ENCODE measurements at places on chromosomes 13 and 19.

DNA sequence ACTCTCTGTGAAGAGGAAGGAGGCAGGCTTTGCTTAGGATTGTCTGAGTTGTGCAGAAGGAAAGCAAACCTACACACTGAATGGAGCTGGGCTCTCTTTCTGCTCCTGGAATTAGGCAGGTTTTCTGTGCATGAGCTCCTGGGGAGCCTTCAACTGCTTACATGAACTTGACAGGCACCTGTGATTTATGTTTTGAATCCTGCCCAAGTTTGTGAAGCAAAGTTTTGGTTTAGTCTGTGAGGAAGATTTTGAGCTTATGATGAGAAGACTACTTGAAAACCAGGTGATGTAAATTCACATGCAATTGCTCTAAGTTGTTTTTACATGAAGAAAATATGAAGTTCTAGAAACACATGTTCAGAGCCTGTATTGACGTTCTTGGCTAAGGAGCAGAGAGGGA lies 109.0 kb downstream of the SLAIN1 start:
- DNase-seq, result no peak

DNA sequence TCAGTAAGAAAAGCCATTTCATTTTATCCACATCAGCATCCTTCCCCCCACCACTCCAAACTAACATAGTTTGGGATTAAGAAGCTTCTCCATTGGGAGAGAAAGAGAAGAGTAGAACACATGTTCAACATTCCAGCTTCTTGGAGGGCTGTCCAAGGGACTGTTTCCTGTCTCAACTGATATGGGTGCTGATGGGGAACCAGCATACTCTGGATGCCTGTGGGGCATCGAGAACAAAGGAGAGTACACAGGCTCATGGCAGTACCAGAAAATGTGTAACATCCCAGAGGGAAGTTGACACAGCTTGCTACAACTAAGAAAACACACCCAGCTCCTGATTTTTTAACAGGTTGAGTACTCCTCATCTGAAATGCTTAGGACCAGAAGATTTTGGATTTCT lies 24.7 kb downstream of the SUCLA2 start:
- DNase-seq, result no peak

- no peak for DNase-seq
These were observed 8.3 kb downstream of the LGI4 start for GRCh38 chr19:35126624-35126959.

DNA sequence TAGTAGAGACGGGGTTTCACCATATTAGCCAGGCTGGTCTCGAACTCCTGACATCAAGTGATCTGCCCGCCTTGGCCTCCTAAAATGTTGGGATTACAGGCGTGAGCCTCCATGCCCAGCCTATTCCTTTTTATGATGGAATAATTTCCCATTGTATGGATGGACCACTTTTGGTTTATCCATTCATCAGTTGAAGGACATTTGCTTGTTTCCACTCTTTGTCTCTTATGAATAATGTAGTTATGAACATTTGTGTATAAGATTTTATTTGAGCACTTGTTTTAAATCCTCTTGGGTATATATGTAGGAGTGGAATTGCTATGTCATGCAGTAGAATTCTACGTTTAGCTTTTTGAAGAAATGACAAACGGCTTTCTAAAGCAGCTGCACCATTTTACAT lies 23.3 kb downstream of the FBXO27 start:
- no peak for DNase-seq

- no peak for DNase-seq
These were observed at the start of gene TARM1 for GRCh38 chr19:54081032-54081431. TARM1 (minus strand) TSS chr19:54081365; CDS start chr19:54081340, 25 bp downstream.

DNA sequence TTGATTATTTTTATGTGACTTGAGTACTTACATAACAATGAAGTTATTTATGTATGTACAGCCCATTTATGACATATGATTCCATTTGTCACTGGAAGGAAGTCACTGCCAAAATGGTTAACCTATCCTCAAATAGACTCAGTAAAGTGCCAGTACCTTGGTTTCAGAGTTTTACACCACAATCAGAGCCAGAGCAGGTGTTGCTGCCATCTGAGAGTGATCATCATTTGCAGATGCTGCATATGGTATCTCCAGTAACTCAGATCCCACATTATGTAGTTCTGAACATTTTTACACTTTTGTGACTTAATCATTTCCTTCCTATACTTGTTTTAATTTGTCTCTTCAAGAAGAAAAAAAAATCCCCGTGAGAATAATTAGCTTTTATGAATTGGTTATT lies 313.3 kb downstream of the HS6ST3 start:
- no peak for DNase-seq

GRCh38 chr19:53545271-53546065 lies 7.5 kb downstream of the ZNF331 start:
- DNase-seq, result no peak

GRCh38 chr13:110037925-110038573 lies 251.7 kb upstream of the IRS2 start:
- DNase-seq, result no peak

Measured in NCI-H774 (cell line).